ENCODE measurements at places on chromosomes 5 and 9. TPM values are rescaled to one million over a fixed set of nuclear protein-coding genes. Genes with fewer than 3 reads are reported as not detected.

DNA sequence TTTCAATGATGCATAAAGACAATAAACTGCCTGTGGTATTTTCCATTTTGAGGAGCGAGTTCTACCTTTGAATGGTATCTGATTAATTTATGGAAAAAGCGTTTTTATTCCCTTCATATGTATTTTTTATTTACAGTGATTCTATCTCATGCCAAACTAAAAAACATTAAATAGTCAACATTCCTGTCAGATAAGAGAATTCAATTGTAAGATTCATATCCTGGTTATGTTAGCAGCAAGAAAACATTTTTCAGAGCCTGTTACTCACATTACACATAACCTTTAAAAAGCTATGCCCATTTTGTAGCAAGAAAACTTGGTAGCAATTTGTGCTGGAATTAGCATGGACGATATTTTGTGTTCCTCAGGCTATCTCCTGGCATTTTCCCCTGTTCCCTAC, 55.1 kb upstream of the PRLR start:
- DNase-seq: no peak
- H3K27me3 ChIP-seq: no peaks in the 10 kb centered on the region
- H3K4me3 ChIP-seq: no peak overlapping the region
- no peaks in the 10 kb centered on the region for H3K36me3 ChIP-seq
- no peak overlapping the region for H3K27ac ChIP-seq
- H3K4me1 ChIP-seq: no peaks in the 10 kb centered on the region

DNA sequence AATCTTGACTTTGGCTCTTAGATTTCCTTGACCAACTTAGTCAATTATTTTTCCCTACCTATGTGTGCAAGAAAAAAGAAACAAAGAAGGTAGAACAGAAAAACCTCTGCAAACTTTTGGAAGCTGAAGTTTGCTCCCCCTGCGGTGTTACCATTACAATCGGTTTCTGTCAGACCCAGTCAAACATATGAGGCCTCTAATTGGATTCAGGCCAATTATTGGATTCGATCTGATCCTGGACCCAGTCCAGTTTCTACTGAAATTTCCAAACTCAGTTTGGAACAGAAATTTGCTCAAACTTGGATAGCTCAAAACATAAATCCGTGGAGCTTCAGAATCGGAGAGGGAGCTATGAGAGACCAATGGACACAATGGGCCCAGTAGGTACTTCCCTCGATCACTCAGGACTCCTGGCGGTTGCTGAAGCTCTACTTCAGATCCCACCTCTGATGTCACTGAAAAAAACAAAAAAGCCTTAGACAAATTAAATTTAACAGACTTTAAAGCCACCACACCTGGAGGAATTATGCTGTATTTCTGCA, 523.9 kb downstream of the DMRTA1 start:
- H3K4me3 ChIP-seq: no peak overlapping the region
- H3K36me3 ChIP-seq: no peaks in the 10 kb centered on the region
- no peak overlapping the region for H3K27ac ChIP-seq
- H3K4me1 ChIP-seq: no peaks in the 10 kb centered on the region
- DNase-seq: no peak

- H3K4me3 ChIP-seq: no peak overlapping the region
- DNase-seq: no peak
- H3K27me3 ChIP-seq: no peaks in the 10 kb centered on the region
- no peak overlapping the region for H3K27ac ChIP-seq
- no peaks in the 10 kb centered on the region for H3K36me3 ChIP-seq
Measured at GRCh38 chr5:155027993-155028629, 14.6 kb downstream of the KIF4B start.

- no peaks in the 10 kb centered on the region for H3K27me3 ChIP-seq
- DNase-seq: no peak
- H3K4me1 ChIP-seq: no peaks in the 10 kb centered on the region
- no peaks in the 10 kb centered on the region for H3K36me3 ChIP-seq
- H3K27ac ChIP-seq: no peak overlapping the region
- H3K4me3 ChIP-seq: no peak overlapping the region
Measured at GRCh38 chr9:28929433-28929832, 1356.2 kb upstream of the C9orf72 start.

Gene ACOT12
- not detected for polyA plus RNA-seq

Gene SPINK4
- not detected for polyA plus RNA-seq

Gene FUT7
- polyA plus RNA-seq: 22.6 TPM

GRCh38 chr9:6415266-6415665, 2.3 kb downstream of the UHRF2 start:
- no peak overlapping the region for H3K27ac ChIP-seq
- no peak overlapping the region for H3K4me3 ChIP-seq
- H3K4me1 ChIP-seq: peaks cover 58% of the 10 kb centered on the region
- H3K36me3 ChIP-seq: no peaks in the 10 kb centered on the region

Gene HARS1
- 72.9 TPM for polyA plus RNA-seq

Gene DOLPP1
- polyA plus RNA-seq: 10.1 TPM

Gene CMYA5
- polyA plus RNA-seq: 0.19 TPM

DNA sequence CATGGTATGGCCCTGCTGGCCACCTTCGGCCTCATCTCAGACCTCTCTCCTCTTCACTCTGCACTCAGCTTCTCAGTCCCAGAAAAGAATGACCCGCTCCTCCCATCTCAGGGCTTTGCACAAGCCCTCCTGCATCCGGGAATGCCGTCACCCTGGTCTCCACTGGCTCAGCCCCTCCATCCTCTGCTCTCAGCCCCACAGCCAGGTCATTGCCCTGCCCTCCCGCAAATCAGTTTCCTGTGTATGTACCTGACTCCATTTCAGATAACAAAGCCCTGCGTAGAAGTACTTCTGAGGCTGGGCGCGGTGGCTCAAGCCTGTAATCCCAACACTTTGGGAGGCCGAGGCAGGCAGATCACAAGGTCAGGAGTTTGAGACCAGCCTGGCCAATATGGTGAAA, 28.9 kb upstream of the EEIG1 start:
- no peak overlapping the region for H3K27ac ChIP-seq
- H3K27me3 ChIP-seq: no peaks in the 10 kb centered on the region
- H3K36me3 ChIP-seq: no peaks in the 10 kb centered on the region
- no peak overlapping the region for H3K4me3 ChIP-seq

Gene CTNNA1
- 12.2 TPM for polyA plus RNA-seq

Gene PRUNE2
- polyA plus RNA-seq: not detected

GRCh38 chr9:127059765-127060361, 62.6 kb downstream of the ANGPTL2 start:
- H3K27ac ChIP-seq: no peak overlapping the region
- no peak overlapping the region for H3K4me3 ChIP-seq
- no peak for DNase-seq
- no peaks in the 10 kb centered on the region for H3K36me3 ChIP-seq

- H3K27me3 ChIP-seq: no peaks in the 10 kb centered on the region
- peaks cover 67% of the 10 kb centered on the region for H3K36me3 ChIP-seq
- no peak overlapping the region for H3K4me3 ChIP-seq
- no peak overlapping the region for H3K27ac ChIP-seq
- no peak for DNase-seq
- H3K4me1 ChIP-seq: no peaks in the 10 kb centered on the region
Measured at GRCh38 chr5:176497852-176498251, 39.4 kb downstream of the RNF44 start.

DNA sequence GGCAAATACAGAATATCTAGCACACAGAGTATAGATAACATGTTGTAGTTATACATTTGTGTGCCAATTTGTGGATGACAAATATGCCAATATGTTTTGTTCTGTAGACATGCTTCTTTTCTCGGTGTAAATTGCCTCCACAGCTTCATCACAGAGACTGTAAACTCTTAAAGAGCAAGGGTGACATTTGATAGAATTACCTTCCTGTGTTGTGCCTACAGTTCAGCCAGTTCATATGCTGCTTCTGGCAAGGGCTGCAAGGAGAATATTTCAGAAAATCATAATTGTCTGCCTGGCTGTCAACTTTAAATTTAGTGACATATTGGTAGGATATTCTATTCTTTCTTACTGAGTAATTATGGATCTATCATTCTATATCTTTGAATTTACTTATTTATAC, 155.1 kb downstream of the MAT2B start:
- H3K27me3 ChIP-seq: no peaks in the 10 kb centered on the region
- no peak overlapping the region for H3K27ac ChIP-seq
- H3K4me3 ChIP-seq: no peak overlapping the region
- no peak for DNase-seq

GRCh38 chr5:112087222-112087621, 330.2 kb upstream of the NREP start:
- no peak overlapping the region for H3K27ac ChIP-seq
- no peak overlapping the region for H3K4me3 ChIP-seq
- H3K27me3 ChIP-seq: no peaks in the 10 kb centered on the region
- H3K4me1 ChIP-seq: no peaks in the 10 kb centered on the region
- H3K36me3 ChIP-seq: no peaks in the 10 kb centered on the region
- no peak for DNase-seq

DNA sequence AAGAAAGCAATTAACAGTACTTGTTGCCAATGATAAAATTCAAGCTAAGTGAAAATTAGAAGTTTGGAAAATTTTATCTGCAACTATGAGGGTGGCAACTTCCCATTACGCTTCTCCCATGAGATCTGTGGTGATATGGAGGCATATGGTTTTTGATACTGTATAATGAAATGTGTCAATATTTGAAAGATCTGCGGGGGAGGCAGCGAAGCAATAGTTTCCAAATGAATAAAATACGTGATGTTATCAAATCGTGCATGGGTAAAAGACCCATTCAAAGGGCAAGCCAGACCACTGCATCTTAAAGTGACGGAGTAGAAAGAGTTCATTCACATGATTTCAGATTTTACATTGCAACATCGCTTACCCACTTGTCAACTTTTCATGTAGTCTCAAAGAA, 20.9 kb upstream of the BOD1 start:
- H3K4me3 ChIP-seq: no peak overlapping the region
- H3K4me1 ChIP-seq: no peaks in the 10 kb centered on the region
- DNase-seq: no peak
- no peaks in the 10 kb centered on the region for H3K27me3 ChIP-seq
- no peaks in the 10 kb centered on the region for H3K36me3 ChIP-seq

DNA sequence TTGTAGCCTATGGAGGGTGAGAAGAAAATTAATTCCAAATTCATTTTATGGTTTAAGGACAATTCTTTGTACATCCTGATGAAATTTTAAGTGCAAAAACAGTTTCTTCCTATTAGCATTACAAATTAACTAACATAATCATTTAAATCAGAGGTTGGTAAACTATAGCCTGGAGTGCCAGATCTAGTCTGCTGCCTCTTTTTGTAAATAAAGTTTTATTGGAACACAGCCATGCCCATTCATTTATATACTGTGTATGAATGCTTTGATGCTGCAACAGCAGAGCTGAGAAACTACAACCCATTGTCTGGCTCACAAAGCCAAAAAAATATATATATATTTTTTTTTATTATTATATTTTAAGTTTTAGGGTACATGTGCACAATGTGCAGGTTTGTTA, 80.2 kb downstream of the FNIP1 start:
- H3K4me3 ChIP-seq: no peak overlapping the region
- no peaks in the 10 kb centered on the region for H3K27me3 ChIP-seq
- H3K36me3 ChIP-seq: no peaks in the 10 kb centered on the region
- no peak overlapping the region for H3K27ac ChIP-seq

- no peak overlapping the region for H3K27ac ChIP-seq
- H3K36me3 ChIP-seq: no peaks in the 10 kb centered on the region
Measured at GRCh38 chr5:169229342-169229892, 71.5 kb downstream of the SLIT3 start.

- no peak overlapping the region for H3K4me3 ChIP-seq
- no peak overlapping the region for H3K27ac ChIP-seq
- no peak for DNase-seq
- H3K36me3 ChIP-seq: no peaks in the 10 kb centered on the region
Measured at GRCh38 chr9:98332405-98332831, 77.0 kb upstream of the TBC1D2 start.

DNA sequence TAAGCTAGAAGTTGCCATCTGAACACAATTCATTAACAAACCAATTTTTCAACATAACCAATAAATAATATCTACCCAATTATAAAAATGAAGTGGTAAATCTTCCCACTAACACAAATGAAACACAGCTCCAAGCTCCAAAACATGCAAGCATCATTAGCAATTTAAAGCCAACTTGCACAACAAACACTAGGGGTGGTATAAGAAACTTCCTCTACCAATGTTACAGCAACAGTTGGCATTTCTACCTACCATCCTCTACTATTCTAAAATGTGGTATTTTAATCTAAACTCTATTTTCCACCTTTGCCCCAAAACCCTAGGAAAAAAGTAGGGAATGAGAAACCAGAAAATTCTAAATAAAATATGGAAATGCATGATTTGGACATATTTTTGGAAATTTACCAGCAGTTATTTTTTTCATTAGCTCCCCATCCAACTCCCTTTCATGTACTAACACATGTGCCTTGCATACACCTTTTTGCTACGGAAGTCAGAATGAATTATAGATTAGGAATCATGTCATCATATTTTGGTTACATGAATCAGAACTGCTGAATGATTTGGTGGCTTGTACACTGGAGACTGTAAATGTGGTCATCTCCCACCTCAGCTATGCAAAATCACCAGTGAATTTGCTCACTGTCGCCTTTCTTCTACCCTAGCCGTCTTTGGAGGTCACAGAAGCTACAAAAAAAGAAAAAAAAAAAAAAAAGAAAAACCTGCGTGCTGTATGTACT, 4.1 kb downstream of the NR6A1 start:
- no peak overlapping the region for H3K4me3 ChIP-seq
- DNase-seq: no peak
- H3K27ac ChIP-seq: no peak overlapping the region
- H3K36me3 ChIP-seq: no peaks in the 10 kb centered on the region
- H3K27me3 ChIP-seq: peaks cover 35% of the 10 kb centered on the region

- H3K36me3 ChIP-seq: no peaks in the 10 kb centered on the region
- no peak overlapping the region for H3K4me3 ChIP-seq
- no peaks in the 10 kb centered on the region for H3K4me1 ChIP-seq
- H3K27ac ChIP-seq: no peak overlapping the region
Measured at GRCh38 chr9:2574203-2574602, 47.4 kb upstream of the VLDLR start.

Gene PCDHB3
- not detected for polyA plus RNA-seq

DNA sequence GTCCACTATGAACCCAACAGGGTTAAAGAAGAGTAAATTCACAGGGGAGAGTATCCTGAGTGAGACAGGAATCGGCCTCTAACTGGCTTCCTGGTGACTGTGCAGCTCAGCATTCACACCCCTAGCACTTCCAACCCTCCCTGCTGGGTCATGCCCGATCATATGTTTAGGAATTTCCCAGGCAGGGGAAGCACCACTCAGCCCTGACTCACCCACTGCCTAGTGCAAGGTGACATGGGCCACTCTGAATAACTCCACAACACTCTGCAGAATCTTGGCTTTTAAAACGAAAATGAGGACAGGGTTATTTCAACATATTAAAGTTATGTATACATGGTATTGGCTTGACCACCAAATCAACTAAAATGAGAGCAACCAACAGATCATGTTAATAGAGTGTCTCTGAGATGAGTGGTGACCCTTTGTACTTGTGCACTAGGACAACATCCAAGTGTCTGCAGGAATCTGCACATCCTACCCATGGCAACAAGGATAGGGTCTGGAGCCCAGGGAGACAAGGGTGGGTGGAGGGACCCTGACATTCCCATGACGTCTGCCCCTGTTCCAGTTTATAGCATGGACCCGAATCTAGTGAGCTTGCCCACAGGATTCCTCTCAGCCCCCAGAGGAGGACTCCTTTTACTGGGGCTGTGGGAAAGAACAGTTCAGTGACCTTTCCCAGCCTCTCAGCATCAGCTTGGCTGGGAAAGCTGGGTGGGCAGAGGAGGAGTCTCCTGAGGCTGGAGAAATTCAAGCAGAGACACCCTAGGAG, 485.8 kb downstream of the SEMA5A start:
- H3K4me1 ChIP-seq: no peaks in the 10 kb centered on the region
- H3K36me3 ChIP-seq: no peaks in the 10 kb centered on the region
- H3K4me3 ChIP-seq: no peak overlapping the region
- H3K27me3 ChIP-seq: no peaks in the 10 kb centered on the region
- H3K27ac ChIP-seq: no peak overlapping the region

- DNase-seq: no peak
- H3K4me3 ChIP-seq: no peak overlapping the region
- H3K27ac ChIP-seq: no peak overlapping the region
- H3K27me3 ChIP-seq: no peaks in the 10 kb centered on the region
- no peaks in the 10 kb centered on the region for H3K4me1 ChIP-seq
Measured at GRCh38 chr9:22111176-22111953, 102.3 kb upstream of the CDKN2B start.

All from CD4-positive, alpha-beta memory T cell (primary cell).